NCI-H1105 treated with DMSO at 0.1 percent for 48 hours (cell line): ENCODE measurements at places on chromosomes 5 and 9.
A peak's percentile ranks its signal among the peaks of the same experiment; 100 is the strongest.

DNA sequence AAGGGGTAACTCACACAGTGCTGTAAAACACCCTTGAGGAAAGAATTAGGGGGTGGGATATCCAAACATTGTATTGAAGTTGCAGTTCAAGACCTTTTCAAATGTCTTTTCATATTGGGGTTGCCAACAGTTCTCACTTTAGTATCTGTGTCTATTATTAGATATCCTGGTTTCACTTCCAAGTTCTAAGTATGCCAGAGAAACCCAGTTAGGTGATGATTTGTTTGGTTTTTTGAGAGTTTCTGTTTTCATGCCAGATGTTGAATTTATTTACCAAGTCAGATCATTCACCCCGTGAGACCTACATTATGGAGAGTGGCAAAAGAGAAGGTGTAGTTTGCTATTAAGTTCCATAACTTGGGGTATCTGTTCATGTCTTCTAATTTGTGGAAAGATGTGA, 64.5 kb downstream of the C9orf152 start:
- DNase-seq, result no peak

DNA sequence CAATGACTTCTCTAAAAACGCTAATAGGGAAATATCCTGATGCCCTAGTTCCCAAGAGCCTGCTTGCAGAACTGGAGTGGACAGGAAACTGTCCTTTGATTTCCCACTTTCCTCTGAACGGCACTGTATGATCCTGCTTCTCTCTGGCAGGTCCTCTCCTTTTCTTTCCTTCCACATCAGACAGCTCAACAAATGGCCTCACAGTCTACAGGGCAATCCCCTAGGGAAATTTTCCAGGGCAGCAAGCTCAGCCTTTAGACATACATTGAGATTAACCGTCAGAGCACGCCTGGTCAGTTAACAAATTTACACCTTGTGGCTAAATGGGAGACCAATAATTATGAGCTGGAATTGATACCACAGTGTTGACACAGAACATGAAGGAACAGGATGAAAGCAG, 164.9 kb downstream of the SLC24A2 start:
- no peak for DNase-seq

- peak; percentile 58 for DNase-seq
These were observed at the start of gene CDH18 for GRCh38 chr5:19987612-19988361. CDH18 (minus strand) TSS chr5:19988200; CDS start chr5:19838986, 149,214 bp downstream.

DNA sequence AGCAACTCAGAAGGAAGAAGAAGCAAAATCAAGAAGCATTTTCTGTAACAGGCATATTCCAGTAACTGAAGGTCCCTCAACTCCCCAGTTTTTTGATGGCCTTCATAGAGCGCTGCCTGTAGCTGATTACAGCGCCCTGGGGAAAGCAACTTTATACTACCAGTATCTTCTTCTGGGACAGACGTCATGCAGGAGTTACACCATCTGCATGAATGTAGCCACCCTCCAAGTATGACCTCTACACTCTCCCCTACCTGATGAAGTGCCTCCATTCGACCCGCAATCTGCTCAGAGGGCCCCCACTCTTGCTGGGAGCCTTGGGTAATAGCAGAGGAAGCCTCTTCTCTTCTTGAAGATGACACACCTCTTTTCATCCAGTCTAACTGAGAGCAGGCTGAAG, 21.0 kb upstream of the SH3TC2 start:
- DNase-seq, result no peak

DNA sequence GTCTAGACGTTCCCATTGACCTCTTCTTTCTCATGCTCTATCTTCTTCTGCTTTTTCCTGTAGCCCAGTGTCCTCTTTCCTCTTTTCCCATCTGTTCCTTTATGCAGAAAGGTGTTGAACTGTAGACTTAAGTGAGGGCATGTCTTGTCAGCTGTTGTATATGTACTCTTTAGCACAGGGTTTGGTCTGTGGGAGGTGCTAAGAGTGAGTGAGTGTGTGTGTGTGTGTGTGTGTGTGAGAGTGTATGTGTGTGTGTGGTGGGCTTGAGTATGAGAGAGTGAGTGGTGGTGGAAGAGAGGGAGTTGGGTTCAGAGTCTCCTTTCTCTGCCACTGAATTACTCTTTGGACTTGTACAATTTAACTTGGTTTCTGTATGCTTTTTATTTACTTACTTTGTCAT, 10.3 kb upstream of the ROPN1L start:
- DNase-seq, result no peak

- no peak for DNase-seq
These were observed 43.2 kb upstream of the AKNA start for GRCh38 chr9:114431003-114431402.

DNA sequence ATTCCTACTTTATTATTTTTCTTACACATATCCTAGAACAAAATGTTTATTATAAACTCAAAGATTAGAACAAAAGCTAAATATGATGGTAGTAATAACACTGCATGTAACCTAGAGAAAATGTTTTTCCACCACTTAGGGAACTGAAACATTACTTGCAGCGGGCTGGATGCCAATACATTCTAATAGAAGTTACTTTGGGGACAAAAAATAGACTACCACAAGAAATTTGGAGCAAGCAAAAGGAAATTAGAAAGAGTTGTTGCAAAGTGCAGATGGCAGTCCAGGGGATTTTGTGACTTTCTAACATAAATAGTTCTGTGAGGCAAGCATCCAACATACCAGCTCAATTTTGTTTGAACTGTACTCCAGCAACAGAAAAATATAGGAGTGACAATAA, 255.3 kb upstream of the GRIN3A start:
- no peak for DNase-seq

GRCh38 chr9:25472085-25472607, 206.1 kb downstream of the TUSC1 start:
- DNase-seq, result no peak

DNA sequence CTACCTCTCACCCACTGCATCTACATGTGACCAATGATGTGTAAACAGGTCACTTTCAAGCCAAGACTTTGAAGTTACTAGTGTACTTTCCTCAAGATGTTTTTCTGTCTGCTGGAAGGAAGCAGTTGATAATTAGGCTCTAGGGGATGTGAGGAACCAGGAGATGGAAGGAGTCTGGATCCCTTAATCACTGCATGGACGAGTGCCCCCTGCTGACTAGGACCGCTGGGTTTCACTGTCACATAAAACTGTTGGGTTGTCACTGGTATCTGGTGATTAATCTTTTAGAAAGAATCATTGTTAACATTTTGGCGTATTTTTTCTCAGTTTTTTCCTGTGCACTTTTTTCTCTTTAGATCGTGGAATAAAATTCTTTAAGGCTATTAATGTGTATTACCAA, 79.5 kb downstream of the SREK1 start:
- DNase-seq, result no peak

GRCh38 chr5:171308453-171309275, at the start of gene TLX3:
TLX3 (plus strand) TSS chr5:171309248; CDS start chr5:171309366, 118 bp downstream.
- no peak for DNase-seq

GRCh38 chr5:29054282-29054681, 2015.9 kb upstream of the CDH9 start:
- no peak for DNase-seq

- no peak for DNase-seq
These were observed 18.8 kb upstream of the SEC16A start for GRCh38 chr9:136501686-136502085.

GRCh38 chr5:139912158-139912557, 116.5 kb downstream of the PSD2 start:
- no peak for DNase-seq

- DNase-seq, result no peak
These were observed 179.6 kb upstream of the PUM3 start for GRCh38 chr9:3023449-3023848.

GRCh38 chr5:14659821-14660607, 4.5 kb upstream of the OTULIN start:
- DNase-seq, result no peak

DNA sequence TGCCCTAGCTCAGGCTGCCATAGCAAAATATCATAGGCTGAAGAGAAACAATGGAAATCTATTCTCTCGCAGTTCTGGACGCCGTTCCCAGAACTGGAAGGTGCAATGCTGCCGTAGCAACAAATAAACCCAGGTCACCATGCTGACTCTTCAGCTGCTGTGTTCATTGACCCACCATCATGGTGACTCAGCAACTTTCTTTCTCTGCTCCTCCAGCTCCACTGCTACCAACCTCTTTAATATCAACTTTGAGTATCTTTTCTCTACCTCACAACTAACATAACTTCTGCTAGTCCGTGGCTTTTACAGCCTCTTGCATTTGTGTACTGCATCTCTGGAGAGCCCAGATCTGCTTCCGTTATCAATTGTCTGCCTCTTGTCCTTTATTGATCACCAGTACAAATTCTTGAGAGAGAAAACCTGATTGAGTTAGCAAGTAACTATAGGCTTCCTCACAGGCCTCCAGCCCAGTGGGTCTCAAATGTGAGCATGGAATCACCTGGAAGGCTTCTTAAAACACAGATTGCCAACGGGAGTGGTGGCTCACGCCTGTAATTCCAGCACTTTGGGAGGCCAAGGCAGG, 47.3 kb upstream of the SLC30A5 start:
- no peak for DNase-seq

DNA sequence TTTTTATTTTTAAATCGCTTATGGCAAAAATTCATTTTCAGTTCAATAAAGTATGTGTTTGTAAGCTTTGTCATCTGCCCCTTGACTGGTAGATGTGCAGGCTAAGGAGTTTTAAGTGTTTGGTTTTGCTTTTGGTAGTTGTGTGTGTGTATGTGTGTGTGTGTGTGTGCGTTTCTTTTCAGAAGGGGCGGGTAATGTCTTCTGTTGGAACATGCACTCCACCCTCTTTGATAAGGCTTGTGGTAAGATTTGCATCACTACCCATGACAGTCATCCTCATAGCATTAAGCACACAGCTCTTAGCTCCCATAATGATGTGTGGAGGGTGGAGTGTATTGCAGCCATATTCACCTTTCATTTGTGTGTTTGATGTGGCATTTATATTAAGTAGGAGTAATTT, 92.1 kb upstream of the FSD1L start:
- no peak for DNase-seq
